PC-9 (cell line): ENCODE measurements at places on chromosomes 2 and 18. TPM values are rescaled to one million over a fixed set of nuclear protein-coding genes. Genes with fewer than 3 reads are reported as not detected.

DNA sequence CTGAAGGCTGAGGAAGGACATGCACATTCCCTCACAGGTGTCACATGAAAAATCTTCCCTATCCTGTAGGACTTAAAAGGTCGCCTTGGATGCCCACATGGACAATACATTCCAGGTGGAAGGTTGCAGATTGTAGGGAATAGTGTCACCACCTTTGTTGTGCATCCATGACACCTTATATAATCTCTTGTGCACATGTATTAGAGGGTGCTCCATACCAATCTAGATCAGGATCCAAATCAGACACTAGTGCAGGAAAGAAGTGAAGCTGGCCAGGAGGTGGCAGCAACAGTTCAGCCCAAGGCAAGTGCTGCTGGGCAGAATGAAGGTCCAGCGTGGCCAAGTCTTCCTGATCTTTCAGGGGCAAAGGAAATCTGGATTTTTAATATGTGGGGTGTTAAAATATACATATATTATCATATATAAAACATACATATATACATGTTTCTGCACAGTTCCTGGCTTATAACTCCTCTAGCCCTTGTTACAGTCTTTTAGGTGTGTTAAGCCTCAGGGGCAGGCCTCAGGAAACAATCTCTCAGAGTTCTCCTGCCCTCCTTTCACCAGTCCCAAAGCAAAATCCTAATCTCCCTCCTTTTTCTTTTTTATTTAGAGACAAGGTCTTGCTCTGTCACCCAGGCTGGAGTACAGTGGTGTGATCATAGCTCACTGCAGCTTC lies 16.6 kb downstream of the NIF3L1 start:
- peak; percentile 46 for DNase-seq

- no peak for DNase-seq
Observed at GRCh38 chr2:71736091-71736861, 282.9 kb downstream of the DYSF start.

GRCh38 chr2:33304032-33304864 lies 172.2 kb upstream of the RASGRP3 start:
- peak; percentile 54 for DNase-seq

DNA sequence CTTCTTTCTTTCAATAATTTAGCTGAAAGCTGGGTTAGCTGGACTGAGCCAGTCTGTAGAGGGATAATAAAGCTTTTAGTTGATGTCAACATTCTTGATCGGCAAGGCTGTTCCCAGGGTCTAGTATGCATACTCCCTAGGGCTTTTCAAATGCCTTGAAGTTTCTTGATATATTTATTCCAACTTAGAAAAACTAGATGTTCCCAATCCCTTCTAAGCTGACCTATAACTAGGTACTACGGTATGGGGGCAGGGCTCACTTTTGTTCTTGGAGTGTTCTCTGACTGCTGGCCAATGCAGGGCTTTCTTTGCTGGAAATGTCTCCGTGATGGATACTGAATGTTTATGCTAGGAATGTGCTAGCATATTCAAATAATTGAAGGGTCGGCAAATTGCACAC lies 258.6 kb upstream of the TANK start:
- DNase-seq = no peak

- no peak for DNase-seq
Observed at GRCh38 chr18:48825101-48825745, 125.5 kb downstream of the SMAD7 start.

GRCh38 chr2:167100506-167100905 lies 212.2 kb downstream of the XIRP2 start:
- DNase-seq = no peak

DNA sequence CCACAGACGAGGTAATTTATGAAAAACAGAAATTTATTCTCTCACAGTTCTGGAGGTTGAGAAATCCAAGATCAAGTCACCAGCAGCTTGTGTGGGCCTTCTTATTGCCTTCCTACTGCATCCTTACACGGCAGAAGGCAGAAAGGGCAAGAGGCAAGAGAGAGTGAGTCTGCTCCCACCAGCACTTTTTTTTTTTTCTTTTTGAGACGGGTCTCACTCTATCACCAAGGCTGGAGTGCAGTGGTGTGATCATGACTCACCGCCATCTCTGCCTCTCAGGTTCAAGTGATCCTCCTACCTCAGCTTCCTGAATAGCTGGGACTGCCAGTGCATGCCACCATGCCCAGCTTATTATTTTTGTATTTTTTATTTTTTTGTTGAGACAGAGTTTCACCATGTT lies 78.5 kb upstream of the HK2 start:
- DNase-seq = no peak

- DNase-seq = peak; percentile 89
Observed at GRCh38 chr2:12486205-12487118, 230.3 kb upstream of the TRIB2 start.

- DNase-seq = no peak
Observed at GRCh38 chr2:205358351-205358815, 323.9 kb upstream of the NRP2 start.

GRCh38 chr18:77068321-77069312 lies 64.0 kb downstream of the MBP start:
- DNase-seq = no peak

GRCh38 chr18:58338961-58339592 lies 289.8 kb downstream of the ALPK2 start:
- no peak for DNase-seq

CRYBA2 gene
- total RNA-seq = not detected in 2 replicates

UGT1A7 gene
- total RNA-seq = 20.3 and 26.7 TPM in 2 replicates

VWA3B gene
- not detected in 2 replicates for total RNA-seq

PIK3C3 gene
- total RNA-seq = 19.9 and 31.4 TPM in 2 replicates

C2orf15 gene
- total RNA-seq = 16.9 and 18.0 TPM in 2 replicates

CIB4 gene
- not detected in 2 replicates for total RNA-seq
